ENCODE measurements at places on chromosomes 5 and 9.

GRCh38 chr5:158802941-158803341 lies 296.8 kb downstream of the EBF1 start:
- DNase-seq = no peak

DNA sequence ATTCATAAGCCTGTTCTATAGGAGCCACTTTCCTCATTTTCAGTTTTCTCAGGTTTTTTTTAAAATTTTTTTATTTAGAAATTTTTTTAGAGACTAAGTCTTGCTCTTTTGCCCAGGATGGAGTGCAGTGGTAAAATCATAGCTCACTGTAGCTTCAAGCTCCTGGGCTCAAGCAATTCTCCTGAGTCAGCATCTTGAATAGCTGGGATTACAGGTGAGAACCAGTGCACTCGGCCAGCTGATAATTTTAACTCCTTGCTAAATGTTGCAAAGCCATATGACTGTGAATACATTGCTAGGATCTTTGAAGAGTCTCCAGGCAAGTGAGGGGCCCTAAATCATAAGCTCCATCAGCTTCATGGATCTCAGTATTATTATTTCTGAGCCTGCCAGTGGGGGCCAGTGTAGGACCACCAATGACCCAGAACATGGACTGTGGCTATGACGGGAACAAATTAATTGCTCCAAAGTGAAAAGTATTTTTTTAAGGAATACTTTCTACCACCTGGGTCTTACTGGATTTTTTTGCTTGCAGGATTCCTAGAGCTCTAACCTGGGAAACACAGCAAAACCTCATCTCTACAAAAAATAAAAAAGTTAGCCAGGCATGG lies 5.7 kb upstream of the GAPVD1 start:
- DNase-seq = no peak

DNA sequence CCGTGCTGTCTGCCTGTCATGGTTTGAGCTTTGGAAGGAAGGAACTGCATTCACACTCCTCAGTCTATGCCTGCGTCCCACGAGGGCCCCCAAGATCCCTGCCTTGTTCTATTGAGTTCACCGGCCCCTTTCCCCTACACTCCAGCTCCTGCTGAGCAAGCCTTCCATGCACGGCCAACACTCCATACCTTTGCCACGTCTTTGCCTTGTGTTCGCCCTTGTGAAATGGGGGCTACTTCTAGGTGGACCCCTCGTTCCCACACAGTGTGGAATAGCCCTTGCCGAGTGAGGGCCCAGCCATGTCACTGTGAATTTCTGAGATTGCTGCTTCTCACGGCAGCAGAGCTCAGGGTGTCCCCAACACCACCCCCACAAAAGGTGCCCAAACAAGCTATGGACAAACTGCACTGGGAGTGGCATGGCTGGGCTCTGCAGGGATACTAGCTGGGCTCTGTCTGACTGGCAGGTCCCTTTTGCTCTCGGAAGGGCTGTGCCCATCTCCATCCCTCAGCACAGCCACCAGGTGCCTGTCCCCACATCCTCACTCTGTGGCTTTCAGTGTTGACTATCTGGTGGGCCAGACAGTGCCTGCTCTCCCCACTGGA lies 67.9 kb upstream of the ADAMTS2 start:
- no peak for DNase-seq

DNA sequence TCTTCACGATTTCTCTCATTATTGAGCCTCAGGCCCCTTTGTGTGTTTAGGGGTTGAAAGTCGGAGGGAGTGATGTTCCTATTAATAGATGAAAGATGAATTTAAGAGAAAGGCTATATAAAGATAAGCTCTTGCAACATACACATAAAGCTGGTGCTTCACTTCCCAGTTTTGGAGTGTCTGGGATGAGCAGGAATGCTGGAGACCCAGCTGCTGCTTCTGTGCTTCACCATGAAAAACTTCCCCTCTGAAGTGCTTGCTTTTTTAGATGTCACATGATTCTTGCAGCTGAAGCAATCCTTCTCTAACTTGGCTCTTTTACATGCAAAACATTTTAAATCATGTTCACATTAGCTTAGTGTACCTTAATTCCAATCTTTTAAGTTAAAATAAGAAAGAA lies 19.7 kb upstream of the SNCAIP start:
- no peak for DNase-seq

DNA sequence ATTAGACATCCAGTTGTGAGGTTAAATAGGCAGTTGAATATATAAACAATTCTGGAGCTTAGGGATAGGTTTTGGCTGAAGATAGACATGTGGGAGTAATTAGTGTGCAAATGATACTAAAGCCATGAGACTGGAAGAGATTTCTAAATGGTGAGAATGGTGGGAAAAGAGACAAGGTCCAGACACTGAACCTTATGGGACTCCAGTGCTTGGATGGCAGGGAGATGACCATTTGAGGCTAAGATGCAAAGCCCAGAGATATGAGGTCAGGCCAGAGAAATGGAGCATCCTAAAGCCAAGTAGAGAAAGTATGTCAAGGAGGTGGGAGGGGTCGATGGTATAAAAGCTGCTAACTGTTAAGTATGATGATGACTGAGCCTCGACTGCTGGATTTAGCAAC lies 115.6 kb downstream of the SEMA5A start:
- no peak for DNase-seq

- no peak for DNase-seq
These were observed 58.4 kb upstream of the STK32A start for GRCh38 chr5:147176422-147176821.

- DNase-seq = no peak
These were observed 121.5 kb downstream of the JMY start for GRCh38 chr5:79357398-79357797.

DNA sequence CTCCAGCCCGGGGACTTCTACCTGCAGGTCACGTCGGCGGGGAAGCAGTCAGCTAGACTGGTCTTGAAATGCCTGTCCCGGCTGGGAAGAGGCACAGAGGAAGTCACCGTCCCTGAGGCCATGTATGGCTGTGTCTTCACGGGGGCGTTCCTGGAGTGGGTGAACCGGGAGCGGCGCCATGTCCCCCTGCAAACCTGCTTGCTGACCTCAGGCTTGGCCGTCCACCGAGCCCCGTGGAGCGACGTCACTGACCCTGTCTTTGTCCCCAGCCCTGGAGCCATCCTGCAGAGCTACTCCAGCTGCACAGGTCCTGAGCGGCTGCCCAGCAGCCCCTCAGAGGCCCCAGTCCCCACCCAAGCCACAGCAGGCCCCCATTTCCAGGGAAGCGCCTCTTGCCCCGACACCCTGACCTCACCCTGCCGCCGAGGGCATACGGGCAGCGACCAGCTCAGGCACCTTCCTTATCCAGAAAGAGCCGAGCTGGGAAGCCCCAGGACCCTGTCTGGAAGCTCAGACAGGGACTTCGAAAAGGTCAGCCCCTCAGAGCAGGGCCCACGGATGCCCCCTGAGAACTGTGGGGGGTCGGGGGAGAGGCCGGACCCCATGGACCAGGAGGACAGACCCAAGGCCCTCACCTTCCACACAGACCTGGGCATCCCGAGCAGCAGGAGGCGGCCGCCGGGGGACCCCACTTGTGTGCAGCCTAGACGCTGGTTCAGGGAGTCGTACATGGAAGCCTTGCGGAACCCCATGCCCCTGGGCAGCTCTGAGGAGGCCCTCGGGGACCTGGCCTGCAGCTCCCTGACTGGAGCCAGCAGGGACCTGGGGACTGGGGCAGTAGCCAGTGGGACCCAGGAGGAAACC lies 47.8 kb downstream of the PLEKHG4B start:
- DNase-seq = no peak

- DNase-seq = no peak
These were observed 23.5 kb upstream of the EIF4EBP3 start for GRCh38 chr5:140524003-140524402.

DNA sequence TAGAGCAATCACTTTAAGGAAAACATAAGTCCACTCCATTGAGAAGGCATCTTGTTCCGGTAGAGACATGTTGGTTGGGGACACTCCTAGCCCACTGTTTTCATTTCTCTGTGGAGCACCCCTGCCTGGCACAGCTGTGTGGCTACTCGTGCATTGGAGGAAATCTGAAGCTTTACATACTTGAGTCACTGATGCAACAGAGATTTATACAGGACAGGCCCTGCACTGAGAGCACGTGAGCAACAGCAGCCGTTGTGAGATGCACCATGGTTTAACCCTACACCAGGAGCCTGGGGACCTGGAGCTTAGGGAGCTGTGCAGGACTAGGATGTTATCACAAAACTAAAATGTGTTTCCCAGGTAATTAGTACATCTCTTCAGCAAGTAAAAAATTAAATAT lies 230.7 kb upstream of the IRX1 start:
- DNase-seq = no peak

DNA sequence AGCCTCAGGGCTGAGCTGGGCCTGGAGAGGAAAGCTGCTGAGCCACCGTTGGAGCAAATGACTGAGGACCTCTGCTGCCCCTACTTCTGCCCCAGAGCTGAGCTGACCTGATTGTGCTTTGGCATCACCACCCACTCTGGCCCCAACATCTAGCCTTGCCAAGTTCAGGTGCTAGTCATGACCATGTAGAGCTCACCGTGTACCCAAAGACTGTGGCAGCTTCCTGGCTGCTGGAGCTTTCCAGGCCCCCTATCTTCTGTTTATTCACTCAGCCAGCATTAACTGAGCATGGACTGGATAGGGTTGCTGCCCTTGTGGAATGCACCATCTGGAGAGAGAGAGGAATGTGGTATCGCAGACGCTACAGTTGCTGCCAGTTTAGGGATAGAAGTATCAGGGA lies 49.1 kb downstream of the JADE2 start:
- DNase-seq = no peak

DNA sequence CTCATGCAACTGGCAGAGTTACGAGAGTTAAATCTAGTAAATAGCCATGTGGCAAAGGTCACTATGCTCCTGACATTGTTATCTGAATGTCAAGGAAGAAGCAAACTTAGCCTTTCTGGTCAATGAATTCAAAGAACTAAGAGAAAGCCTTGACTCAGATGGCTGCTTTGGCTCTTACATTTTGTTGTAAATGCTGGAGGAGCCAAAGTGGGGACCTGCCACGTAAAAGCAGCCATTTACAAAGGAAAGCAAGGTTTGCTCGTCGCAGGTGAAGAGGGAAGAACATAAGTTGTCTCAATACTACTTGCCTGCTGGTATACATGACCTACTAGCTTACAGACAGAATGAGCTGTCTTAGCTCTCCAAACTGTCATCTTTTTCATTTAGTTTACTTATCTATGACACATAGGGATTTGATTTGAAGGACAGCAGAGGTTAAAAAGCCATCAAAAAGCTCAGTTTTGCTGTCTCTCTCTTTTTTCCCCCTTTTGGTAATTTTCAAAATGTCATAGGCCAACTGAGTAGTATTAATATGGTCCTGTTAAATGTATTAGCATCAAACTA lies 1052.8 kb upstream of the DMAC1 start:
- DNase-seq = no peak

GRCh38 chr9:127884976-127885490 lies 7.6 kb upstream of the AK1 start:
- DNase-seq = no peak

DNA sequence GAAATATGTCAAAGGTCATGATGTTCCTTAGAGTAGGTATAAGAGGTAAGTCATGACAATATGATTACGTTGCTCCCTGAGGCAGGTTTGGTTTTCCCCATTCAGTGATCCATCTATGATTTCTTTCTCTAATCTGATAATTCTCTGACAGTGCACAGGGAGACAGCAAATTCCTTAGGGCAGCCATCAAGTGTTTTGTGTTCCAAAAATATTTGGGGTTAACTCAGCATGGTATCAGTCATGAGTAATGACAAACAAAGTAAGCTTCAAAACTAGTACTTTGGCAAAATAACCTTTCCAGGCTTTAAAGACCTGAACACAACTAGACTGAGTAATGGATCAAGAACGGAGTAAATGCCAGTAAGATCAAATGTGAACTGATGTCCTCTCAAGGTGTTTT lies 55.3 kb upstream of the SPATA31E1 start:
- no peak for DNase-seq

DNA sequence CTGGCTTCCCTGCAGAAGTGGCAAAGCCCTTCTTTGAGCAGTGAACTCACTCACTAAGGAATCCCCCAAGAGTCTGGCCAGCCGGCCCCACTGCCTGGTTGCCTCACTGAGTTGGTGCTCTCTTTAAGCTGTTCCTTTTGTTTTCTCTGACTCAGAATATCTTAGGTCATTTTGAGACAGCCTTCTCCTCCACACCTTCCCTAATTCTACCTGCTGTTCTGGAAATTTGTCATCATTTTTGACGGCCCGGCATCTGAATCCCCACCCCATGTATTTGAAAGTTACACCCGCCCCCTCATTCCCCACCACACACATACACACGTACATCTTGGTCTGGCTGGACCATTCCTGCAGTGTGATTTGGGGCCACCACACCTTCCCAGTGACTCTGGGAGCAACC lies 41.8 kb downstream of the FGF1 start:
- no peak for DNase-seq

DNA sequence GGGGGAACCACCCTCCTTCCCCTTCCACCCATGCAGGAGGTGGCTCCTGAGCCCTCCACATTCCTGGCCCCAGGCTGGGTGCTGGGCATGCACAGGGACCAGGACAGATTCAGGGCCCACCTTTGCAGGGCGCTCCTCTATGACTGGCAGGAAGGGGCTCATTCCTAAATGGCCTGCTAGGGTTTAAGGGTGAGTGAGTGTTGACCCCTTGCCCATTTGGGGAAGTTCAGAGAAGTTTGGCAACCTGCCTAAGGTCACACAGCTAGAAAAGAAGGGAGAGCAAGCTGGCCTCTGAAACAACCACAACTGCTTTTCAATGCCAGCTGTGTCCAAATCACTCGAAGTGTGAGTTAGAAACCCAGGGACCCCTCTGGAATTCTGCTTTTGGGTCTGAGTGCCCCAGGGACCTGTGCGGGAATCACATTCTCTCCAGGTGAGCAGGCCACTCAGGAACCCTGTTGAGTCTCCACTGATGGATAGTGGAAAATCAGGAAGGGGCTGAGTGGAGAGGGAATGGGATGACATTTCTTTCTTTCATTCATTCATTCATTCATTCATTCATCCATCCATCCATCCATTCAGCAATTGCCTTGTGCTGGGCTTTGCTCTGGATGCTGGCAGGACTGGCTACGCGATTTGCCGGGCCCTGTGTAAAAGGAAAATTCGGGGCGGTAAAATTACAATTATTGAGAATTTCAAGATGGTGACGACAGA lies 191.9 kb downstream of the C9orf50 start:
- no peak for DNase-seq

- DNase-seq = no peak
These were observed 57.6 kb downstream of the MAMDC2 start for GRCh38 chr9:70101265-70101664.
